ENCODE measurements at places on chromosomes 12 and 14. TPM values are rescaled to one million over a fixed set of nuclear protein-coding genes. Genes with fewer than 3 reads are reported as not detected.

GRCh38 chr14:22905627-22906026 is 13.3 kb downstream of the RBM23 start:
- no peak for DNase-seq

Gene AACS
- total RNA-seq, result 48.5 TPM

DNA sequence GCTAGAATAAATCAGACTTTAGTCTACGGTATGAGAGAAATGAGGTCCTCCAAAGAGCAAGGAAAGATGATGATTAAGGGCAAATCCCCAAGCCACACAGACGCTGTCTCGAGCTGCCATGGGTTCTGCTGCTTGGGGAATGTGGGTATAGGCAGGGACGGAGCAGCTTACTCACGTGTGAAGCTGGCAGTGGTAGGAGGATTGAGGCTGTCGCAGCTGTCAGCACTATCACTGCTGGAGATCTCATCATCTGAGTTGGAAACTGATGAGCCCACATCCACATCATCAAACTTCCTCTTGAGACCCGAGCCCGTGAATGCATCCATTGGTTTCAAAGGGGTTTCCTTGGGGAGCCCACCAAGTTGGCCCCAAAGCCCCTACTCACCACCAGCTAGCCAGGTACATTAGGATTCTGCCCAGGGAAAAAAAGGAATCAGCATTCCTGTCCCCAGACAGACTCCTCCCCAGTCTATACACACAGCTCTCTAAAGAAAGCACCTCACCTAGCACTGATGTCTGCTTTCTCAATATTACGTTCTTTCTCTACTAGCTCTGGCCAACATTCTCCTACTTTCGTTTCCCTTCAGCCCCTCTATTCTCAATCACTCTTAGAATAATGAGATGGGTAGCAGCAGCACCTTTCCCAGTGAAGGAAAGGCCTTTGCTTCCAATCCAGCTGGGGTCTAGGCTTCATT is 7.0 kb downstream of the CSRNP2 start:
- DNase-seq, result no peak

Gene AICDA
- total RNA-seq, result not detected

- no peak for DNase-seq
Observed at GRCh38 chr12:120820884-120821510, 83.2 kb downstream of the SPPL3 start.

Gene AKAP3
- 3.0 TPM for total RNA-seq

Gene FAM181A
- not detected for total RNA-seq

DNA sequence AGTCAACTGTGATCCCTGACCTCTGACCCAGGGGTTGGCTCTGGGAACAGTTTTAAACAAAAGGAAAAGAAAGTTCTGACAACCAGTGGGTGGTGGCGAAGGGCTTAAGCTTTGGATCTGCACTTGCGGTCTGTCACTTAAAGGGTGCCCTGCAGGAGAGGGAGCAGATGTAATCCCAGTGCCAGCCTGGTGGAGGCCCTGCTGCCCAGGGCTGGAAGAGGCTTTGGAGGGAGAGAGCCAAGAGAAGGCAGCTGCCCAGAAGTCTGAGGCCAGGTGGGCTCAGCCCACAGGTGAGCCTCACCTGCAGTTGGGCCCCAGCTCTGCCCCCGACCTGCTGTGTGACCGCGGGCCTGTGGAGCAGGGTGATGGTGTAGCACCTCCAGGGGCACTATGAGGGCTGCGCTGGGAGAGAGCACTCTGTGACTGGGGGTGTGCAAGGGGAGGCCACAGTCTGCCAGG is 19.1 kb downstream of the SH2B3 start:
- no peak for DNase-seq
